ENCODE measurements at places on chromosomes 16 and 17. TPM values are rescaled to one million over a fixed set of nuclear protein-coding genes. Genes with fewer than 3 reads are reported as not detected.

GRCh38 chr17:1110862-1111598, 68.8 kb downstream of the ABR start:
- DNase-seq, result peak; percentile 70

- DNase-seq, result no peak
Measured at GRCh38 chr16:67967958-67968399, 458 bp downstream of the SLC12A4 start.

DNA sequence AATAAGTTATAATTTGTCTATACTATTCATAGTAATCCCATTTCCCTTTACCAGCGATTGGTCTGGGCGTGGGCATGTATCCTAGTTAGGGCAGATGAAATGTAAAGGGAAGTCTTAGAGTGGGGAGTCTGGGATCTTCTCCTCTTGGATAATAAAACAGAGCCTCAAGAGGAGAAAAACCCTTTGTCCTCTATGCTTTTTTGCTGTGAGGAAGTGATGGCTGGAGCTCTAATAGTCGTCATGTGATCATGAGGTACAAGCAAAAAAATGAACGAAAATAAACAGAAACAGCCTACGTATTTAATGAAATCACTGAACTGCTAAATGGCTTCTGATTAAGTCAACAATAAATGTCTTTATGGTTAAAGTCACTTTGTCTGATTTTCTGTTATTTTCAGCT, 26.8 kb downstream of the EFCAB5 start:
- DNase-seq, result no peak

Gene CD300LG
- total RNA-seq, result not detected

Gene GLIS2
- 87.3 TPM for total RNA-seq

- DNase-seq, result no peak
Measured at GRCh38 chr17:347309-347899, 5.2 kb downstream of the RPH3AL start.

- no peak for DNase-seq
Measured at GRCh38 chr17:14144508-14144907, 75.2 kb downstream of the COX10 start.

Gene SEPTIN1
- 1.7 TPM for total RNA-seq

DNA sequence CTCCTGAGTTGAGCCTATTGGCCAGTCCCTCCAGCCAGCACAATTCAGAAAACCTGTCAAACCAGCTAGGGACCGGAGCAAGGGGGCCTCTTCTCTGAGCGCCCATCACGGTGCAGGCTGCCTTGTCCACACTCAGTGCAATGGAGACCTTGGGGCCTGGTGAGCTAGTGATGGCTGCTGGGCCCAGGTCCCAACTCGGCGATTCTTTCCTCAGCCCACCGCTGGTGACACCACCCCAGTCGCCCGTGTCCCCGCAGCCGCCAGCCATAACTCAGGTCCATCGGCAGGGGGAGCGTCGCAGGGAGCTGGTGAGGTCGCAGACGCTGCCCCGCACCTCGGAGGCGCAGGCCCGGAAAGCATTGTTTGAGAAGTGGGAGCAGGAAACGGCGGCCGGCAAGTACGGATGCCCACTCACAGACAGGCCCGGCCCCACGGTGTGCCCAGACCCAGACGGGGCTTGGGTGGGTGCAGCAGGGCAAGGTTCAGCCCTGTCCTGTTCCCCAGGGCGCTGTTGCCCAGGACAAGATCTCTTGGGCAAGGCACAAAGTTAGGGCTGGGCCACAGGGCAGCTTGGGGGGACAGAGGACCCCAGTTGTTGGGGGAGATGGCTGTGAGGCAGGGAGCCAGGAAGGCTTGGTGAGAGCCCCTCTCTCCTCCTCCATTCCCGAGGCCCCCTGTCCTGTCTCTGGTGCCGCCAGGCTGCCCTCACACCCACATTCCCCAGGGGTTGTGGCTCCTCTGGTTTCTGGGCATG, 10.8 kb downstream of the SMTNL2 start:
- DNase-seq, result no peak

DNA sequence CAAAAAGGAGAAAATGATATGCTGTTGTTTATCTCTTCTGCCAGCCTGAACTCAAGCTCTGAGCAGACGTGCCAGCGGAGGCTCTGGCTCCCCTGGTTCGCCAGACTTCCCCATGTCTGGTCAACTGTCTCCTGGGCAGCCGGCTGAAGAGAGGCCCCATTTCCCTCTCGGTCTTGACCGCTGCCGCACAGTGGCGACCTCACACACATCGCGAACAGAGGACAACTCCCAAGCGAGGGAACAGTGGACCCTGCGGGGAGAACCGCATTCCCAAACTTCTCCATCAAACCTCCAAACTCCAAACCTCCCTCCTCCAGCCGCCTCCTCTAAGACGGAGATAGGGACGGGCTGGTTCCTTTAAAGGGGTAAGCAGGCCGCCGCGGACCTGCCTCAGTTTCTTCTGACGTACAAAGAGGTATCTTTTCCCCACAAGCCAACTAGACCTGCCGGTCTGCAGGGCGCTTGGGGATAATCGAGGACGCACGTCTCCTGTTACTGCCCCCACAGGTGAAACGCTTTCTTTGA, 24.9 kb upstream of the RFFL start:
- DNase-seq, result no peak

- no peak for DNase-seq
Measured at GRCh38 chr16:22710326-22710725, 103.6 kb upstream of the HS3ST2 start.

- no peak for DNase-seq
Measured at GRCh38 chr16:23692190-23692837, 13.6 kb downstream of the PLK1 start.

DNA sequence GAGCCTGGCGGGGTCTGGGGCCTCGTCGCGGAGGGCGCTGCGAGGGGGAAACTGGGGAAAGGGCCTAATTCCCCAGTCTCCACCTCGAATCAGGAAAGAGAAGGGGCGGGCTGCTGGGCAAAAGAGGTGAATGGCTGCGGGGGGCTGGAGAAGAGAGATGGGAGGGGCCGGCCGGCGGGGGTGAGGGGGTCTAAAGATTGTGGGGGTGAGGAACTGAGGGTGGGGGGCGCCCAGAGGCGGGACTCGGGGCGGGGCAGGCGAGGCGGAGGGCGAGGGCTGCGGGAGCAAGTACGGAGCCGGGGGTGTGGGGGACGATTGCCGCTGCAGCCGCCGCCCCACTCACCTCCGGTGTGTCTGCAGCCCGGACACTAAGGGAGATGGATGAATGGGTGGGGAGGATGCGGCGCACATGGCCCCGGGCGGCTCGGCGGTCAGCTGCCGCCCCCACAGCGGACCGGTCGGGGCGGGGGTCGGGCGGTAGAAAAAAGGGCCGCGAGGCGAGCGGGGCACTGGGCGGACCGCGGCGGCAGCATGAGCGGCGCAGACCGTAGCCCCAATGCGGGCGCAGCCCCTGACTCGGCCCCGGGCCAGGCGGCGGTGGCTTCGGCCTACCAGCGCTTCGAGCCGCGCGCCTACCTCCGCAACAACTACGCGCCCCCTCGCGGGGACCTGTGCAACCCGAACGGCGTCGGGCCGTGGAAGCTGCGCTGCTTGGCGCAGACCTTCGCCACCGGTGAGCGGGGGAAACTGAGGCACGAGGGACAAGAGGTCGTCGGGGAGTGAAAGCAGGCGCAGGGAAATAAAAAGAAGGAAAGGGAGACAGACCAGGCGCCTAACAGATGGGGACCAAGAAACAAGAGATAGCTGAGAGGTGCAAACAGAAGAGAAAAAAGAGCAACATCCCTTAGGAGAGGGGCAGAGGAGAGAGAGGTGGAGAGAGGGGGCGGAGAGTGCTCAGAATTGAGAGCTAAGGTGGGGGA, at the start of gene PNMT:
Gene PNMT (plus strand): TSS at position 509 of the 980 bp plus-strand sequence. CDS start 23 bp downstream, at position 532.
- no peak for DNase-seq

GRCh38 chr16:63614429-63614828, 1507.4 kb downstream of the CDH11 start:
- DNase-seq, result no peak

DNA sequence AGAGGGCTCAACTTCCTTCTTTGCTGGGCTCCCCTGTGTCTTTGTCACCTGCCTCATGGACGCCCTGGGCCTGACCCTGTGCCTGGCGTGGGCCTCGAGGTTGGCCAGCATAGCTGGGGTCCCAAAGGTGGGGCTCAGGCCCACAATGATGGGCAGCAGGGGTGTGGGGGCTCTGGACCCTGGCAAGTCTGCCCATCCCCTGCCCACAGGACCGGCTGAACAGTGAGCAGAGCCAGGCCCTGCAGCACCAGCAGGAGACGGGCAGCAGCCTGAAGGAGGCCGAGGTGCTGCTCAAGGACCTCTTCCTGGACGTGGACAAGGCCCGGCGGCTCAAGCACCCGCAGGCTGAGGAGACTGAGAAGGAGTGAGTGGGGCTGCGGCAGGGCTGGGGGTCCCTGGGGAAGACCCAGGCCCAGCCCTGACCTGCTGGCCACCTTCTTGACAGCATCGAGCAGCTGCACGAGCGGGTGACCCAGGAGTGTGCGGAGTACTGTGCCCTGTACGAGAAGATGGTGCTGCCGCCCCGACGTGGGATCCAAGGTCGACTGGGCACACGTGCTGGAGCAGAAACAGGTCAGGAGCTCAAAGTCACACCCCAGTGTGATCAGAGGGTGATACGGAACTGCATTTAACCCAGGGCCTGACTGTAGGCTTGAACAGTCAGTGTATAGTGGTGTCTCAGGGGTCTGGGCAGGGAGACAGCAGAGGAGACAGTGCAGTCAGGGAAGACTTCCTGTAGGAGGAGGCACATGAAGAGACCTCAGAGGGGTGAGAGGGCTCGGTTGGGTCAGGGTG, 3.8 kb downstream of the EVPLL start:
- no peak for DNase-seq

DNA sequence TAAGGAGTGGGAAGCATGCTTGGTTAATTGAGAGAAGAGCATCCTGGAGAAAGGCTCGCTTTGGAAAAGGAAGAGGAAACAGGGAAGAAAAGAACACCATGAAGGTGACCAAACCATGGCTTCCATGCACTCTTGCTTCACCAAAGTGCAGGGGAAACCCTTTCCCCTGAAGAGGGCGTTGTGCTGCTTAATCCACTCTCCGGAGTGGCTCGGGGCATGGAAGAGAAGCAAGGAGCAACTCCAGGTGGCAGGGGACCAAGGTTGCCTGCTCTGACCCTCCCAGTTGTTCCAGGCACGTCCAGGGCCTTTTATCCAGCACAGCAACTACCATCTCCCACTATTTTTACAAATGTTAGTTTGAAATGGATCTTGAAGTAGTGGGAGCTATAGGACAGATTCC, 108.1 kb downstream of the STX8 start:
- no peak for DNase-seq

Gene TBC1D3C
- not detected for total RNA-seq

GRCh38 chr16:75617121-75617520, 6.0 kb downstream of the ADAT1 start:
- no peak for DNase-seq

GRCh38 chr16:63907251-63907650, 1214.6 kb downstream of the CDH11 start:
- no peak for DNase-seq

GRCh38 chr16:82671741-82672140, 45.0 kb downstream of the CDH13 start:
- DNase-seq, result no peak

Gene TNS4
- total RNA-seq, result not detected

GRCh38 chr17:794876-795275, 12.7 kb downstream of the MRM3 start:
- peak; percentile 42 for DNase-seq

GRCh38 chr17:45342871-45343526, 26.2 kb upstream of the MAP3K14 start:
- no peak for DNase-seq

GRCh38 chr17:43832168-43832975, 574 bp downstream of the MPP3 start:
- DNase-seq, result no peak

GRCh38 chr17:4872786-4873185, 26.6 kb upstream of the C17orf107 start:
- no peak for DNase-seq

Gene WFIKKN2
- 0.05 TPM for total RNA-seq

DNA sequence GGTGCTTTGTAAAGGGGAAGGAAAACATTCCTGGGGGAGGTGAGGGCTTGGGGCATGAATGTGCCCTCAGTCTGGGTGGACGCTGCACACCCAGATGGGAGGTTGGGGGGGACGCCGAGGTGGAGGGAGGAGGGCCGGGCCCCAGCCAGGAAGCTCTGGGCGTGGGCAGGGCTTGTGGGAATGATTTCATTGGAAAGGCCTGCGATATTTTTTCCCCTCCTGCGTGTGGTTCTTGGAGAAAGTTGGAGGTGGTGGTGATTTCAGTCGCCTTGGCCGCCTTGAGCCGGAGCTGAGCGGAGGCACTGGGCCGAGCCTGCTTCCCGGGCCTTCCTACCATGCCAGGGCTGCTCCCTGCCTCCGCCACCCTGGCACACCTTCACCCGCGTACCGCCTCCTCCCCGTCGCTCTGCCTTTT, 26.4 kb upstream of the CLEC18A start:
- DNase-seq, result no peak

Gene DBNDD1
- total RNA-seq, result 32.3 TPM

GRCh38 chr17:79857095-79857494, 17.9 kb upstream of the CBX4 start:
- DNase-seq, result no peak

GRCh38 chr16:16028311-16028999, 79.0 kb downstream of the ABCC1 start:
- DNase-seq, result no peak

Gene KRTAP2-3
- total RNA-seq, result not detected

DNA sequence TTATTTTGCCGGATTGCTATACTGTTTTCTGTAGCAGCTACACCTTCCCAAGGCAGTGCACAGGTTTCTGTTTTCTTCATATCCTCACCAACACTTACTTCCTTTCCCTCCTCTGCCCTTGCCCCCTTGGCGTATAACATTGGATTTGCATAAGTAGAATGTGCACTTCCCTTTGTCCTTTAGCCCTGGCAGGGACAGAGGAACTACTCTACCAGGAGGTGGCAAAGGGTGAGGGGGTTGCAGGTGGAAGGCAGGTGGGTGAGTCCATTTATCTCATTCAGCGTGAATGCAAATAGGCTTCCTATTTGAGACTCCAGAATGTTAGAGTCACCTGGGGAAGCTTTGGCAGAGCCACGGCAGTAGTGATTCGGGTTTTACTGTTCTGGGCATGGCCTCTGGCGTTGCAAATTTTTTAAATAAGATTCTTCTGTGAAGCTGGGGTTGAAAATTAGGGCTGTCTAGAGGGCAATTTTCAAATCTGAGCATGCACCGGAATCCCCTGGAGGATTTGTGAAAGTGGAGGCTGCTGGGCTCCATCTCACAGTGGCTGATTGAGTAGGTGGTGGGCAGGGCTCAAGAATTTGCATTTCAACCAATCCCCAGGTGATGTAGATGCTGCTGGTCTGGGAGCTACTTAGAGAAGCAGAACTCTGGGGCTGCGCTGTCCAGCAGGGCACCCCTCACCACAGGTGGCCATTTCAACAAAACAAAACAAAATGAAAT, 84.7 kb downstream of the PLCG2 start:
- no peak for DNase-seq
